ENCODE measurements at places on chromosomes 7 and 10. TPM values are rescaled to one million over a fixed set of nuclear protein-coding genes. Genes with fewer than 3 reads are reported as not detected.

DNA sequence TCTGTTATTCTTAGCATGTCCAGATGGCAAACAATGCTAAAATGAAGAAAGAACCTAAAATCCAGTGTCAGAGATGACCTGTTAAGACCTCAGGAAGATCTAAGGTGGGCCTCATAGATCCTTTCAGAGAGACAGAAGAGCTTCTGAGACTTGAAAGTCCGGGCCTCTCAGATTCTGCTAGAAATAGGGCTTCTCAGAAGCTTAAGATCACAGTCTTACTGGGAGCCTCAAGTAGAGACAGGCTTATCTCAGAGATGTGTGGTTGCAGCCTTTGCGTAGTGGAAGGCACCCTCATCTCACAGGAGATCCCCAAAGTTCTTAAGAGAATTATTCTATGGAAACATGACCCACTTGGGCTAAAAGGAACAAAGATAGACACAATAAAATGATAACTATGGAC, 642.8 kb downstream of the TNS3 start:
- H3K36me3 ChIP-seq: no peaks in the 10 kb centered on the region
- H3K4me3 ChIP-seq: no peak overlapping the region
- no peak for DNase-seq
- H3K4me1 ChIP-seq: no peaks in the 10 kb centered on the region

DNA sequence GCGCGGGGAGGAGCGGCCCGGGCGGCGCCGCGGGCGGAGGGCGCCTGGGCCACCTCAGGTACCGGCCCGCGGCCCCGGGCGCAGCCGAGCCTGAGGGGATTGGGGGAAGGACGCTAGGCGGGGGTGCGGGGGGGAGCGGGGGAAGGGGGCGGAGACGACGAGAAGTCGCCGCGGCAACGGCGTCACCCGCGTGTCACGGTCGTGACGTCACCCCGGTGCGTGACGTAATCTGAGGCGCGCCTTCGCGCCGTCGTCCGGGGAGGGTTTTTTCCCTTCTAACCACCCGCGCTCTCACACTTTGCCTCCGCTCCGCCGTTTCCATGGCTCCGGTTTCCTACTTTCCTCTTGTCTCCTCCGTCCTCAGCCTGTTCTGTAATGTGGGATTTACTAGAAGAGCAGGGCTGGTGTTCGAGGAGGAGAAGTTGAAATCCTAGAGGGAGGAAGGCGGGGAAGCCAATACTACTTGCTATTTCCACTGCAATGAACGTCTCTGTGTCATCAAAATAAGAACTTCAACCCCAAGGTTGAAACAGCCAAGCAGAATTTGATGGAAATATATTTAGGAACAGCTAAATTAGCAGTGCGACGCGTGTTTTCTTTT, at the start of gene BRAF:
TSS of gene BRAF (minus strand) at position 109 of the 601 bp plus-strand sequence. CDS start 226 bp downstream, outside the sequence.
- peak; percentile 97 for DNase-seq
- H3K27me3 ChIP-seq: no peaks in the 10 kb centered on the region
- H3K36me3 ChIP-seq: no peaks in the 10 kb centered on the region
- peak within 1 kb of the TSS; percentile 98 for H3K4me3 ChIP-seq

GRCh38 chr7:108286290-108286904, 156.2 kb upstream of the LAMB4 start:
- no peaks in the 10 kb centered on the region for H3K4me1 ChIP-seq
- H3K27ac ChIP-seq: no peak overlapping the region
- H3K36me3 ChIP-seq: no peaks in the 10 kb centered on the region
- H3K4me3 ChIP-seq: no peak overlapping the region
- no peaks in the 10 kb centered on the region for H3K27me3 ChIP-seq
- DNase-seq: no peak

GRCh38 chr10:22434521-22434920, 89.2 kb downstream of the SPAG6 start:
- no peak overlapping the region for H3K4me3 ChIP-seq
- H3K4me1 ChIP-seq: peaks cover 5% of the 10 kb centered on the region
- no peak overlapping the region for H3K27ac ChIP-seq
- no peak for DNase-seq

- H3K36me3 ChIP-seq: no peaks in the 10 kb centered on the region
- no peaks in the 10 kb centered on the region for H3K27me3 ChIP-seq
- no peak overlapping the region for H3K27ac ChIP-seq
- H3K4me3 ChIP-seq: peak overlapping the region; percentile 12
- peak; percentile 30 for DNase-seq
- peaks cover 1% of the 10 kb centered on the region for H3K4me1 ChIP-seq
These were observed 7.2 kb downstream of the CPA2 start for GRCh38 chr7:130273933-130274255.

SOSTDC1 gene
- total RNA-seq: 0.62 TPM

DNA sequence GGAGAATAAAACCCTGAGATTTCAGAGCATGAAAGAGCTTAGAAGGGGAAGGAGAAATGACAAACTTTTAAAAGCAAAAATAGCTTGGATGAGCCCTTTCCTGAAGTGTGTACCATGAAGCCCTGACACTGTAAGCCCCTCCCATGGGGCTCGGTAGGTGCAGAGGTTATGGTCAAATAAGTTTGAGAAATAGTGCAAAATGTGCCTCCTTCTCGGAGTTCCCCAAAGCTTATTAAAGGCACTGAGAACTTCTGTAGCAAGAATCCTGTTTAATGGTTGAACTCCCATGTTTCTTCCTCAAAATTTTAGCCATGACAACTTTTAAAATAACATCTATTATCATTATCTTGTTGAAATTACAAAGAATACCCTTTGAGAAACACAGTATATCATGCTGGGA, 10.5 kb upstream of the HYCC1 start:
- no peak overlapping the region for H3K4me3 ChIP-seq
- DNase-seq: no peak
- no peaks in the 10 kb centered on the region for H3K4me1 ChIP-seq
- no peaks in the 10 kb centered on the region for H3K27me3 ChIP-seq

EVX1 gene
- total RNA-seq: not detected

GRCh38 chr7:101746314-101746713, 71.1 kb upstream of the CUX1 start:
- no peak overlapping the region for H3K27ac ChIP-seq
- DNase-seq: no peak
- H3K36me3 ChIP-seq: no peaks in the 10 kb centered on the region
- no peak overlapping the region for H3K4me3 ChIP-seq
- no peaks in the 10 kb centered on the region for H3K27me3 ChIP-seq

DNA sequence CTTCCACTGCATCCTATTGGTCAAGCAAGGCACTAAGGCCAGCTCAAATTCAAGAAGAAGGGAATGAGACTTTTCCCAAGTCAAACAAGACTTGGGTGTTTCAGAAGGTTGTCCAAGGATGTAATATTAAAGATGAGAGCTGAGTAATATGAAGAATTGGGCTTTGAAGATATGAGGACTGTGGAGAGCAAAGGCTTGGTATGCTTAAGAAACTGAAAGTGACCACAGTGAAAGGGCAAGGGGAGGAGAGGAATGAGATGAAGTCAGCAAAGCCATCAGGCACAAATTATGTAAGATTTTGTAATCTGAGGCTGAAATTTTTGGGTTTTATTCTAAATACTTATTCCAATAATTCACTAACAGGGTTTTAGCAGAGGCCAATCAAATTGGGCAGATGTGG, 38.6 kb upstream of the NPY start:
- no peaks in the 10 kb centered on the region for H3K4me1 ChIP-seq
- DNase-seq: no peak
- H3K27me3 ChIP-seq: no peaks in the 10 kb centered on the region
- H3K27ac ChIP-seq: no peak overlapping the region

GRCh38 chr10:125141150-125141859, 19.1 kb downstream of the CTBP2 start:
- DNase-seq: no peak
- H3K4me1 ChIP-seq: peaks cover 40% of the 10 kb centered on the region
- H3K27me3 ChIP-seq: no peaks in the 10 kb centered on the region
- no peaks in the 10 kb centered on the region for H3K36me3 ChIP-seq
- no peak overlapping the region for H3K27ac ChIP-seq

- no peaks in the 10 kb centered on the region for H3K4me1 ChIP-seq
- DNase-seq: no peak
- H3K27me3 ChIP-seq: no peaks in the 10 kb centered on the region
- H3K36me3 ChIP-seq: no peaks in the 10 kb centered on the region
- no peak overlapping the region for H3K4me3 ChIP-seq
- no peak overlapping the region for H3K27ac ChIP-seq
These were observed 103.5 kb downstream of the HIPK2 start for GRCh38 chr7:139674341-139674740.

GRCh38 chr7:129167817-129168216, 20.6 kb upstream of the SMO start:
- H3K4me1 ChIP-seq: peaks cover 5% of the 10 kb centered on the region
- H3K27me3 ChIP-seq: no peaks in the 10 kb centered on the region
